ENCODE measurements at places on chromosomes 2 and 18. TPM values are rescaled to one million over a fixed set of nuclear protein-coding genes. Genes with fewer than 3 reads are reported as not detected.

DNA sequence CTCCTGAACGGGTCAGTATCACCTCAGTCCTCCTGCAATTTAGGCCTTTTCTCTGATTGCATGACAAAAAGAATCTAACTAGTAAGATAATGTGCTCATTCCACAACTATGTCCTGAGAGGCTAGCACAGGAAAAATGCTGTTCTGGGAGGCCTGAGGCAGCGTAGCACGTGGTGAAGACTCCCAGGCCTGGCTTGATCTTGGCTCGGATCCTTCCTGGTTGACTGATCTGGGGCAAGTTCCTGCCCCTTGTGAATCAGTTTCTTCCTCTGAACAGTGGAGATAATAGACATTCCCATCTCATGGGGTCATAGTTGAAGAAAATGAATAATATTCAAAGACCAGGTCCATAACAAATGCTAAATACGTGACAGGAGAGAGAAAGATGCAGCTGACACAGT lies 12.3 kb downstream of the FBLN7 start:
- DNase-seq: peak; percentile 7
- no peaks in the 10 kb centered on the region for H3K36me3 ChIP-seq
- H3K27ac ChIP-seq: no peak overlapping the region
- peaks cover 11% of the 10 kb centered on the region for H3K4me1 ChIP-seq

DNA sequence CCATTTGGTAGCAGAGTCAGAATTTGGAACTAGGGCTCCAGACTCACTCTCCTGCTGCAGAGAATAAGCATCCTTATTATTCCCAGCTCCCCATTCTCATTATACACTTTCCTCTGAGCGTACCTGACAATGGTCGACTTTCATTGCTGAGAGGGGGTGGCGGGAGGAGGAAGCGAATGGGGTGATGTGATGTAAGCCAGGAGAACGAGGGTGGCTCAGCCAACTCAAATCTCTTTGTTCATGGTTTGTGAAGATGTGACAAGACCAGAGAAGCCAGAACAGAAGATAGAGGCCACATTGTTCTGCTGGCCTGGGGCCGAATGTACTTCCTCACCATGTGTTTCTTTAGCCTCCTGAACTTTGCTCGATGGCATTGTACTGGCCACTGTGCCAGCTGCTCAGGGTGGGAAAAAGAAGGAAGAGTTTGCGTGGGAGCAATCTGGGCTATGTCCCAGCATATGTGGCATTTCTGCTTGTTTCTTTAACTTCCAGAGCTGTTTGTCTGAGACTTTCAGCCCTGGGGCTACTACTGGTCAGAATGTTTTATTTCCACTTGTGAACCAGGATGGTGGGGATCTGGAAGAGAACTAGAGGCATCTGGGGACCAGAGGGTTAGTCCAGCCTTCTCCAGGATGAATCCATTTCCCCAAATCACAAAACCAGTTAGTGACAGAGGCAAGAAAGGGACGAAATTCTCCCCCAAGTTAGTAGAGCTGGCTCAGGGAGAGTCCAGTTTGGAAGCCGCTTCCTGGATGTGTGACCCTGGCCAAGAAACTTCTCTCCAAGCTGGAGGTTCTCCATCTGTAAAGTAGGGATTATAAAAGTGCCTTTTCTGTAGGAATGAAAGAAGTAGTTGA lies 62.6 kb downstream of the MOGAT1 start:
- peaks cover 6% of the 10 kb centered on the region for H3K36me3 ChIP-seq
- no peak for DNase-seq

- no peak overlapping the region for H3K27ac ChIP-seq
- H3K27me3 ChIP-seq: peaks cover 2% of the 10 kb centered on the region
- no peak for DNase-seq
- H3K36me3 ChIP-seq: no peaks in the 10 kb centered on the region
- no peaks in the 10 kb centered on the region for H3K4me1 ChIP-seq
- no peak overlapping the region for H3K4me3 ChIP-seq
Observed at GRCh38 chr18:79599441-79599931, 80.1 kb upstream of the CTDP1 start.

- H3K36me3 ChIP-seq: no peaks in the 10 kb centered on the region
- no peak for DNase-seq
- no peaks in the 10 kb centered on the region for H3K4me1 ChIP-seq
- H3K4me3 ChIP-seq: no peak overlapping the region
Observed at GRCh38 chr2:39875182-39875913, 96.3 kb upstream of the THUMPD2 start.

DNA sequence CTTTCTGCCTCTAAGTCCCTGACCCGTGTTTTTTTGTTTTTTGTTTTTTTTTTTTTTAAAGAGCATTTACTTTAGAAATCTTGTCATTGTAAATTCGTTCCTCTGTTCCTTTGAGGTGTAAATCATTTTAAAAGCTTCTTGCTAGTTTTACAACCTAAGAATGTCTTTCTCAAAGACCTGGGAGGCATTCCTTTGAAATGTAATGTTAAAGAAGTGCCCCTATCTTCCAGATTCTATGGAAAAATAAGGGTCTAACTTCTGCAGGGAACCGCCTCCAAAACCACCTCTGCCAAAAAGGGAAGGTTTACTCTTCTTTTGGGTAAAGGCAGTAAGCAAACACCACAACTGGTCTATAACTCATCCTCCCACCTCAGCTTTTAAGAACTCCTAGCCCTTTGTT lies 259.6 kb upstream of the ZNF804A start:
- H3K27ac ChIP-seq: no peak overlapping the region
- H3K4me3 ChIP-seq: no peak overlapping the region
- DNase-seq: no peak

R3HDM1 gene
- total RNA-seq: 38.5 TPM

CCNT2 gene
- total RNA-seq: 37.4 TPM

Measured in activated CD4-positive, alpha-beta memory T cell treated with anti-CD3 and anti-CD28 coated beads, Interleukin-2, amount 10 ng/mL, durations not matched to agents 7 days and 5 days (primary cell).